ENCODE measurements at places on chromosomes 3 and 15. TPM values are rescaled to one million over a fixed set of nuclear protein-coding genes. Genes with fewer than 3 reads are reported as not detected.

DNA sequence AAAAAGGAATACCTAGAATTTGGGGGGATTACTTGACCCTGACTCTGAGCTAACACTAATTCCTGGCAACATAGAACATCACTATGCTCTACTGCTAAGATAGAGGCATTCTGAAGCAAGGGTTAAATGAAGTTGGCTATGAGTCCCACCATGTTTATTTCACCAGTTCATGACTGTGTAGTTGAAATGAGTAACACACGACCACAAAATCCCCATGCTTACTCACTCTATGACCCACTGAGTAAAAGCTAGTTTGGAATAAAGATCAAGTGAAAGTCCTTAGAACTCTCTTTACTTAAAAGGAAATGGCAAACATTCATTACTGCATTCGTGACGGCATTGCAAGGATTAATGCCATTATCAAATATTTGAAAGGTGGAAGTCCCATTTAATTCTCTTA lies 47.4 kb downstream of the MRPL46 start:
- DNase-seq, result peak; percentile 9

- DNase-seq, result no peak
Observed at GRCh38 chr3:7917443-7918151, 584.0 kb upstream of the LMCD1 start.

Gene CCDC39
- total RNA-seq, result not detected

GRCh38 chr15:60850903-60851302 lies 372.0 kb upstream of the ICE2 start:
- no peak for DNase-seq

DNA sequence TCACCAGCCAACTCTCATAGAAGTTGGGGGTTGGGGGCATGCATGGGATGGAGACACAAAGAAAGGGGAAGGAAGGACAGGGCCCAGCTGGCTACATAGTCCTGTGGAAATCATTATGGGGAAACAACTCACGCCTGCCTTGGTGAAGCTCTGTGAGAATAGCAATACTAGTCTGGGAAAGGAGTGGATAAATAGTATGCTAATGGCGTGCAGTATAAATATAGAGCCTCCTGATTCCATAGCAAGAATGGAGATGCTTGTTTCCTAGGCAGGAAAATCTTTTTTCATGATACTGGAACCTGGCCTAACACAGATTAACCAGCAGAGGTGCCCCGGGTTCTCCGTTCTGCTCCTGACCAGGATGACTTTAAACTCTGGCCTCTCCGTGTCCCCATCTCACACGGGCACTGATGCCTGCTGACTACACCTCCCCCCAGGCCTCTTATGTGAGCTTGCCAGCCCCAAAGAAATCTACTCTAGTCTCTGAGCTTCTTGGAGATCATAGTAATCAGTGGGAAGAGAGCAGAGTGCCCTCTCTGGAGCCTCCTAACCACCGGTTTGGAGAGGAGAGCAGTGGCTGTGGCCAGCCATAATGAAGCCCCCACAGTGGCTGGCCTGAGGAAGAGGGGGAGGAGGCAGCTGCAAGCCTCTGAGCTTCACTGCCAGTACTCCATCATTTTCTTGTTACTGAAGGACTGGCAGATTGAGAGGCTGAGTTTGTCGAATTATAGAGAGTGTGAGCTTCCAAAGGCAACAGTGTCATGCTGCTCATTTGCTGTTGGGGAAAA lies 355.0 kb upstream of the SEMA6D start:
- no peak for DNase-seq

Gene GABRG3
- total RNA-seq, result not detected
